ENCODE measurements at places on chromosomes 3 and 15. TPM values are rescaled to one million over a fixed set of nuclear protein-coding genes. Genes with fewer than 3 reads are reported as not detected.

Gene MEGF11
- total RNA-seq = not detected

Gene LRRK1
- total RNA-seq = 1.0 TPM

Gene SGO1
- 39.4 TPM for total RNA-seq

Gene CPNE4
- total RNA-seq = not detected

Gene INSYN1
- total RNA-seq = not detected

DNA sequence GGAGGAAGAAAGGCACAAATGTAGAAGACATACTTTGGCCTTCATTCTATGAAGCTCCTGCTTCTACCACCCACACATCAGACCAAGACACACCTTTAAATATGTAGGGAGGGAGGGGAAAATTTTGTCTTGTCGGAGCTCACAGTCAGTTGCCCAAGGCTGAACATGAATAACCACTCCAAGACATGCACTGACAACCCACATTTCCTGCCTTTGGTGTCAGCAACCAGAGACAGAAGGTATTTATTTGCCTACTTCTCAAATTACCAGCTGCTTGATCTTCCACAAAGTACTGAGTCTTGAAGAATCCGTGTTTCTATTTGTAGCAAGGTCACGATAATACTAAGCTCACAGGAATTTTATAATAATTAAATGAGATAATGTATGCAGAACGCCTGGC is 169.7 kb downstream of the KCNMB2 start:
- no peak overlapping the region for H3K27ac ChIP-seq
- no peak for DNase-seq
- H3K36me3 ChIP-seq = no peaks in the 10 kb centered on the region
- H3K27me3 ChIP-seq = no peaks in the 10 kb centered on the region
- H3K4me3 ChIP-seq = no peak overlapping the region
- no peaks in the 10 kb centered on the region for H3K4me1 ChIP-seq

GRCh38 chr3:120449251-120449650 is 1.5 kb downstream of the FSTL1 start:
- no peak overlapping the region for H3K4me3 ChIP-seq
- peaks cover 12% of the 10 kb centered on the region for H3K4me1 ChIP-seq
- no peaks in the 10 kb centered on the region for H3K36me3 ChIP-seq

DNA sequence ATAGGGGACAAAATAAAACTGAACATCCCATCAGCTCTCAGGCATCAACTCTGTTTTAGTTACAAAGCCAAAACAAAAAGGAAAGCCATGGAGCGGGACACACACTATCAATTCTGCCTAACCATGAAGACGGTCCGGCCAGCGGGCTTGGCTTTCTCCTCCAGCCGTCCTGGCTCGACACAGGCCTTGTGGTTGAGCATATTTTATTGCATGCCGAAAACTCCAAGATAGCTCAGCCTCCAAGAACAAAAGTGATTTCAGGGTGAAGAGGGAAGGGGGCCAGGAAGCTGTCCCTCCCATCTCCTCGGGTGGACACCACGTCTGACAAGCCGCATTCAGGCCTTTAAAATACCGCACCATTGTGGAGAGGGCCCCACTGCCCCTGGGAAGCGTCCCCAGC is 31.2 kb downstream of the WNT5A start:
- H3K4me1 ChIP-seq = no peaks in the 10 kb centered on the region
- H3K27ac ChIP-seq = no peak overlapping the region
